ENCODE measurements at places on chromosomes 7 and 10. TPM values are rescaled to one million over a fixed set of nuclear protein-coding genes. Genes with fewer than 3 reads are reported as not detected.
A peak's percentile ranks its signal among the peaks of the same experiment; 100 is the strongest.

GRCh38 chr7:1501487-1502270, 2.5 kb downstream of the INTS1 start:
- no peak for DNase-seq

DNA sequence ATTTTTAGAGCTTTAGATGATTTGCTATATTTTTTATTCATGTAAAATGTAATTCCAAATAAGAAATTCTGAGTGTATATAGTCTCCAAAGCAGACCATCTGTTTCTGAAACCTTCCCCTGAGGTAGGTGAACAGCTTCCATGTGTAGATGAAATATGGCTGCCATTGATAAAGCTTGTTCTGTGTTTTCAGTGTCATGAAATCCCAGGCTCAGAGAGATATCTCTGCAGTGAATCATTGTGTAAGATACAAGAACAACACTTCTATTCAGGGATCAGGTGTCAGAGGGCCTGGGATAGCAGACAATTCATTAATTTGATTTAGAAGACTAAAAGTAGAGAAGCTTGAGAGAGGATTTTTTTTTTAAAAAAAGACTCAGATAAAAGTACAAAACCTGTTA, 29.1 kb downstream of the ACTA2 start:
- DNase-seq: no peak

GRCh38 chr7:47602272-47603004, 20.5 kb upstream of the TNS3 start:
- no peak for DNase-seq

DNA sequence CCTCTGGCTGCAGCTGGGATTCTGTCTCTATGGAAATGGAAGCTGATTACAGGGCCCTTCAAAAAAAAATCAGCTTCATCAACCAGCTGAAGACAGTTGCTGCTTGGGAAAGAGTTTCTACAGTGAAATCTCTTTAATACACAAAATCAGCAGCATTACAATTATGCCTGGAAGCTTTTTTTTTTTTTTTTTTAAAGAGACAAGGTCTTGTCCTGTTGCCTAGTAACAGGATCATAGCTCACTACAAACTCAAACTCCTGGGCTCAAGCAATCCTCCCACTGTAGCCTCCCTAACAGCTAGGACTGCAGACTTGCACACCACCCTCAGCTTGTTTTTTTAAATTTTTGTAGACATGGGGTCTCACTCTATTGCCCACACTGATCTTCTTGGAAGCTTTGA, 94.5 kb downstream of the OR13A1 start:
- no peak for DNase-seq

DNA sequence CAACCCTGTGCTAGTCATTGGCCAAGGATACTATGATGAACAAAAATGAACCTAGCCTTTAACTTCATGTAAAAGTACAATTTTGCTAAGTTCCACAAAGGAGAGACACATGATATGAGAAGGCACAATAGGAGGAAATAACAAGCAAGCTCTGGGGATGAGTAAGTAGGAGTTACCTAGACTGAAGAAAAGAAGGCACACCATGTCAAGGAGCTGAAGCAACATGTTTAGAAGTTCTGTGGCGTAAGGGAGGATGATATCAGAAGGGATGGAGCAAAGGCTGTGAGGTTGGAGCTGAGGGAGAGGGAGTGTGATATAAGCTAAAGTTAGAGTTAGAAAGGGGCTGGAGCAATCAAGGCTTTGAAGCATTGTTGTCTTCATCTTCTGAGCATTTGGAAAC, 25.6 kb downstream of the KIFBP start:
- DNase-seq: no peak

DNA sequence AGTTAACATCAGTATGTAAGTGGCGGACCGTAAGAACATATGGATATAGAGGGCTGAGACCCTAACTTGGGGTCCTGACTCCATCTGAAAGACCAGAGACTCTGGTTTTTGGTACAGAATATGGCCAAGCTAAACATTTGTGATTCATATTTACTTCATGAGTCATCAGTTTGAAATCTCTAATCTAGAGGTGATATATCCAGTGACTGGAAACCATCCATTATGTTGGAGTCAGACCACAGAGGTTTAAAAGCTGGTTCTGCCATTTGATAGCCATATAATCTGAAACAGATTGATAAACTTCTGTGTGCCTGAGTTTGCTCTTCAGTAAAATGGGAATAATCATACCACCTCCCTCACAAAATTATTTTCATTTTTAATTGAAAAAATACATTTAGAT, 505.3 kb downstream of the SORCS3 start:
- DNase-seq: no peak

- DNase-seq: no peak
Observed at GRCh38 chr7:69062020-69062765, 536.1 kb upstream of the AUTS2 start.

DNA sequence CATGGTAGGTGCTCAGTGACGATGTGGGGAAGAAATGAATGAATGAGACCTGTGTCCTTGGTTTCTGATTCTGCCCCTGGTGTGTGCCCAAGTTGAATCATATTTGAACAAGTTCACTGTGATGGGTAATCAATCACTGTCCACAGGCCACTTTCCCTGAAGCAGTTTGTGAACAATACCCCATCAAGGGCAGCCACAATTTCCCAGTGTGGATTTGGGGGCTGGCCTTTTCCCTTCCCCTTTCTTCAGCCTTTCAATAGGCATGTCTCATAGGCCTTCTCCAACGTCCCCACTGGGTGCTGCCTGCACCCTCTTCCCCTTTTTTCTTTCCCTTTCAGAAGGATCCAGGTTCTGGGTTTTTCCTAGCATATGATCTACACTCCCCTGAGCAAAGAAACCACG, 64.7 kb downstream of the CREB5 start:
- no peak for DNase-seq

DNA sequence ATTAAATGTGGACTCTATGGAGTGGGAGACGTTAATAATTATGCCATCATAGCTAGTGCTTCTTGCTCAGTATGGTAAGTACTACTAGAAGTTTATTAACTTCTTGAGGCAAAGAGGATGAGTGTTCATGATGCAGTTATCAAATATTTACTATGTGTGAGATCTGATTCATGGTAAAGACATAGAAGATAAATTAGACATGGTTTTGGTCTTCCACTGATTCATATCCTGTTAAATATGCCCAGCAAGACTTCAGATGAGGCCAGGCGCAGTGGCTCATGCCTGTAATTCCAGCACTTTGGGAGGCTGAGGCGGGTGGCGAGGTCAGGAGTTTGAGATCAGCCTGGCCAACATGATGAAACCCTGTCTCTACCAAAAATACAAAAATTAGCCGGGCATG, 547.1 kb upstream of the ANKRD30A start:
- DNase-seq: no peak

DNA sequence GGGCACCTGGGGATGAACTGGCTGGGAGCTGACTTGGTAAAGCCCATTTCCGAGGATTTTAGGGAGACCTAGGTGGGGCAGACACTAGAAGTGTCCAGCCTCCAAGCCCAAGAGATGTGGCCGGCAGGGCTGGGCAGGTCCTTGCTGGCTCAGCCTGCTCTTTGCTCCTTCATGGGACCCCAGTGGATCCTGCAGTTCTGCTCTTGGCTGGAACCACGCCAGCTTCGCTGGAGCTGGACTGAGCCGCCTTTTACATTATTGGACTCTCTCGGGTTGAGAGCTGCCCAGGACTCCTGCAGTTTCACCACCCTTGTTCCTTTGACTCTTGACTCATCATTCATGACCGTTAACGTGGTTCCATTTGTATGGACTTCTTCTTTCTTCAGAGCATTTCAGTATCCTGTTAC, 5.7 kb downstream of the PPIF start:
- DNase-seq: no peak

DNA sequence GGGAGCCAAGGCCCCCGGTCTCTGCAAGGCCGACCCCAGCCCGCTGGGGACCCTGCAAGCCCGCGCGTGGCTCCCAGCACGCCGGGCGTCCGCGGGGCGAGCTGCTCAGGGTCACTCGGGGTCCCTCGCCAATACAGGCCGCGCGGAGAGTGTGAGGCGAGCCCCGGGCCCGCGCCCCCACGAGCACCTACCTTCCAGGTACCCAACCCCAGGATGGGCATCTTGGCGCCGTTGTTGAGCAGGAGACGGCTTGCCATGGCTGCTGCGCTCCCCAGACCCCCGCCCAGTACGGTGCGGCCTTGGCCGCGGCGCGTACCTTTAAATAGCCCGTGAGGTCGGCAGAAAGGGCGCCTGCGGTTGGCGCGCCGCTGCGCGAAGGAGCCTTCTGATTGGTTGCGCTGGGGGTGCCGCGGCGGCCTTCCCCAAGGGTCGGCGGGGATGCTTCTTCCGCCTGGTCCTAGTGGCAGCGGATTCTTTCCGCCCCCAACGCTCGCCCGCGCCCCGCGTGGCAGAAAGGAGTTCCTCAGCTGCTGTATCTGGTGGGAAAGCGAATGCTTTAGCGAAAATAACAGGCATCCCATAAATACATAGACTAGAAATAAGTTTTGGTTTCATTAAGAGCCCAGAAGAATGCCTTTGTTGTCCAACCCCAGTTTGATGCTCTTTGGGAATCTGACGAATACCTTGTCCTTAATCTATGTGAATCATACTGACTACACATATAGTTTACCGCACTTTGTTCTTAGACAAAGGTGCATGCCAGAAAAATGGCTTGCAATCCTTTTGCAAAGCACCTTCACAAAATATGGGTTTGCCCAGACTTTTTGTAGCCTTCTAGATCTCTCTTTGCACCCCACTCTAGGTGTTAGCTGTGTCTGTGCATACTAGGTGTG, at the start of gene AKR1B1:
AKR1B1 (minus strand) TSS at position 295 of the 893 bp plus-strand sequence; CDS start at position 257, 38 bp downstream.
- peak; percentile 65 for DNase-seq

- no peak for DNase-seq
Observed at GRCh38 chr10:49746626-49747302, 15.4 kb downstream of the OGDHL start.

DNA sequence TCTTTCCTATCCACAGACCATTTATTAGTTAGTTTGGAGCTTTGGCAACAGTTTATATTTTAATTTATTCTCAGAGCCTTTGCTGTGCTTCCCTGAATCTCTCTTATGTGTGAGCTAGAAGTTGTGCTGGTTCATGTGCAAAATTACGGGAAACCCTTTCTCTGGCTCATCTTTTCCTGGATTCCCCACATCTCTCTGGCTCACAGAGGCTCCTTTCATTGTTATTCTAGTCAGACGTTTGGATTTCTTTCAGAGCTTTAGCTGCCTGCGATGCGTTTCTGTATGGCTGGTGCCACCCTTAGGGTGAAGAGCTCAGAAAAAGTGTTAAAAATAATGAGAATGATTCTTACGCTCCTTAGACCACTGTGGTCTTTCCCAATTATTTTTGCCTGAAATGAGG, 53.3 kb downstream of the TPST1 start:
- no peak for DNase-seq

DNA sequence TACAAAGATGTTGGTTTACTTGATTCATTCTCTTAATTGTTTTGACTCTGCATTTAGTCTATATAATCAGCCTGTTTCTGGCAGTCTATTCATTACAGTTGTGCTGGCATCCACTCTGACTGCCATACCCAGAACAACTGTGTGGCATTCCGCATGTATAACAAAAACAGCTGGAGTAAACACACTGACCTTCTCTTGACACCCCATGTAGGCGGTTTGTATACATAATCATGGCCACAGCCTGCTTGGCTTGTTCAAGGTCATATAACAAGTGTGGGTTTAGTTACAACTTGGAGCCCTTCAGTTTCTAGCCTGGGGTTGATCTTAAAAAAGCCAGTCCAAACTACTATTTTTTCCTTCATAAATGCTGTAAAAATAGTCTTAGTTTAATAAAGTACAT, 70.9 kb downstream of the MBL2 start:
- no peak for DNase-seq

GRCh38 chr7:30713392-30713791, 31.1 kb upstream of the CRHR2 start:
- no peak for DNase-seq

DNA sequence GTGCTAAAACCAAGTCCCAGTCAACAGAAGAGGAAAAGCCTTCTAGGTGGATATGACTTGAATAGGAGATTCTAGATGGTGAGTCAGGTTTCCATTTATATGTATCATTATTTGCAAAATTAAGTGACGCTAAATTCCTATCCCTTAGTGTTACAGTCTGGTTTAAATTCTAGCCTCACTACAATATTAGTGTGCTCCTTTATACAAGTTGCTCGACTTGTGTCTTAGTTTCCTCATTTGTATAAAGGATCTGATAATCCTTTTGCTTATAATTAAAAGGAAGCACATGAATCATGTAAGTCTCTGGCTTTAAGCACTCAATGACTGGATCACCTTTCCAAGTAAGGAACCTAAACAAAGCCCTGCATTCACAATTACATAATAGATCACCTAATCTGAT, 105.7 kb downstream of the SVOPL start:
- DNase-seq: no peak

GRCh38 chr10:88964360-88964759, 11.8 kb upstream of the ACTA2 start:
- no peak for DNase-seq

- no peak for DNase-seq
Observed at GRCh38 chr7:50393547-50394252, 56.5 kb downstream of the FIGNL1 start.

DNA sequence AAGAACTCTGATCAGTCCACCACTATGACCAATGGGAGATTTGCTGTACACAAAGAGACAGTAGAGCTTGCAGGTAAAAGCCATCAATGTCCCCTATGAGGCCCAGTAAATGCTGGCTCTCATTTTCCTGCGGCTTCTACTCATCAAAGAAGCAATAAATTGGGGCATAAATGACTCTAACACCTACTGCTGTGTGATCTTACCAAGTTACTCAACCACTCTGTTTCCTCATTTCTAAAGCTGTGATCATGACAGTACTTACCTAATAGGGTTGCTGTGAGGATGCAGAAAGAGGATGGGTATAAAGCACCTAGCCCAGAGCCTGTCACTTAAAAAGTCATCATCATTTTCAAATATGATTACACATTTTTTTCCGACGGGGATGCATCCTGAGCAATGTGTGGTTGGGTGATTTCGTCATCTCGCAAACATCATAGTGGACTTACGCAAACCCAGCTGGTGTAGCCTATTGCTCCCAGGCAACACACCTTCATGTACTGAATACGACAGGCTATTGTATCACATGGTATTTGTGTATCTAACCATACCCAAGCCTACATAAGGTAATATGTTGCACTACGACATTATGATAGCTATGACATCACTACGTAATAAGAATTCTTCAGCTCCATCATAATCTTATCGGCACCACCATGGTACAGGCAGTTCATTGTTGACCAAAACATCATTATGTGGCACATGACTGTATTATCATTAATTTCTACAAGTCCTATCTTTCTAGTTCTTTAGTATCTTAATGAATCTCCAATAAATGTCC, 7.1 kb upstream of the MGMT start:
- no peak for DNase-seq

DNA sequence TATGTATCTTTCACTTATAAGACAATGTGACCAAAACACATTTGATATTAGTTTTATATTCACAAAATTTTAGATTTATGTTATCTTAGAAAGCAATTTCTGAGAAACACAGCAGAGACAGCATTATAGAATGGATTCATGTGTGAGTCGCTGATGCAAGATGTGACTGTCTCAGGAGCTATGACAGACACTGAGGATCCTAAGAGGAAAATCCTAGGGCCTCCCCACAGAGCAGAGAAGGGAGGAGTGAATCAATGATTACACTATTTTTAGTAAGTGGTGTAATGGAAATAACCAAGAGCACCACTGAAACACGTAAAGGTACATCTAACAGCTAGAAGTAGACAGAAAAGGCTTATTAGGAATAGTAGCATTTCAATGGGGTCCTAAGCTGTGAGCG, 204.0 kb upstream of the PTN start:
- DNase-seq: no peak

The EDRF1 gene
- 33.4 TPM for polyA plus RNA-seq

The LIPF gene
- 0.18 TPM for polyA plus RNA-seq

The ZNF716 gene
- polyA plus RNA-seq: 0.06 TPM

The INA gene
- 0.72 TPM for polyA plus RNA-seq

The LIPM gene
- polyA plus RNA-seq: 0.11 TPM

The RHBDD2 gene
- polyA plus RNA-seq: 55.4 TPM

The CYP2C9 gene
- 1.8 TPM for polyA plus RNA-seq

The SNX8 gene
- 37.6 TPM for polyA plus RNA-seq

The UTF1 gene
- polyA plus RNA-seq: not detected

The DPCD gene
- polyA plus RNA-seq: 48.3 TPM

All from right renal cortex interstitium (tissue), 3 donors.